Activated naive CD8-positive, alpha-beta T cell treated with anti-CD3 and anti-CD28 coated beads, Interleukin-2, amount 10 ng/mL, durations not matched to agents 7 days and 5 days (primary cell): ENCODE measurements at places on chromosomes 3 and 15. TPM values are rescaled to one million over a fixed set of nuclear protein-coding genes. Genes with fewer than 3 reads are reported as not detected.

DNA sequence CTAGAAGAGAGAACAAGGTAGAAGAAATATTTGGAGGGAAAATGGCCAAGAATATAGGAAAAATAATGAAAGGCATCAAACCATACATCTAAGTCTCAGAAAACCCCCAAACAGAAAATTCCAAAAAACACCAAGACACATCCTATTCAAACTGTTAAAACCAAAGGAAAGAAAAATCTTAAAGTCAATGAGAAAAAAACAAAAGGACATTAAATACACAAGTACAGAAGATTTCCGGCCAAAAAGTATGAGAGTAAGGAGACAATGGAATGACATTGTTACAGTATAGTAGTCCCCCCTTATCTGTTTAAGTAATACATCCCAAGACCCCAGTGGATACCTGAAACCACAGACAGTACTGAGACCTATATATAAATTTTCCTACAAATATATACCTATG lies 18.8 kb downstream of the CLASP2 start:
- H3K27me3 ChIP-seq = no peaks in the 10 kb centered on the region
- H3K4me3 ChIP-seq = no peak overlapping the region
- H3K36me3 ChIP-seq = peaks cover 52% of the 10 kb centered on the region
- no peak overlapping the region for H3K27ac ChIP-seq
- DNase-seq = no peak
- H3K4me1 ChIP-seq = peaks cover 2% of the 10 kb centered on the region

Gene GUCA1C
- total RNA-seq = not detected

- DNase-seq = no peak
- no peaks in the 10 kb centered on the region for H3K36me3 ChIP-seq
- H3K27me3 ChIP-seq = peaks cover 7% of the 10 kb centered on the region
- H3K27ac ChIP-seq = no peak overlapping the region
- H3K4me3 ChIP-seq = no peak overlapping the region
Observed at GRCh38 chr3:167837466-167837865, 101.9 kb downstream of the SERPINI1 start.

DNA sequence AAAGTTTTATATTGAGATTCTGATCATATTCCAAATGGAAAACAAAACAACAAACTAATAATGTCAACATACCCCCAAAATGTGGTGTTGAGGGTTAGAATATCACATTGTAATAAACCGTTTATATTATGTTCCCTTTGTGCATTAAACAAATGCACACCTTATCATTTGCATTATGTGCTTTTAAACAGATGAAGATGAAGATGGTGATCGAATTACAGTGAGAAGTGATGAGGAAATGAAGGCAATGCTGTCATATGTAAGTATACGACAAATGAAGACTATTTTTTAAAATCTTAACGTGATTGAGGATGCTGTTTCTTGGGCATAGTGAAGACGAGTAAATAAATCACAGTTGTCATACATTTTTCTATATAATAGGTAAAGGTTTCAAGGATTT lies 20.6 kb downstream of the MAP2K5 start:
- no peak overlapping the region for H3K4me3 ChIP-seq
- peaks cover 42% of the 10 kb centered on the region for H3K36me3 ChIP-seq
- no peak overlapping the region for H3K27ac ChIP-seq
